ENCODE measurements at places on chromosomes 12 and 14.

DNA sequence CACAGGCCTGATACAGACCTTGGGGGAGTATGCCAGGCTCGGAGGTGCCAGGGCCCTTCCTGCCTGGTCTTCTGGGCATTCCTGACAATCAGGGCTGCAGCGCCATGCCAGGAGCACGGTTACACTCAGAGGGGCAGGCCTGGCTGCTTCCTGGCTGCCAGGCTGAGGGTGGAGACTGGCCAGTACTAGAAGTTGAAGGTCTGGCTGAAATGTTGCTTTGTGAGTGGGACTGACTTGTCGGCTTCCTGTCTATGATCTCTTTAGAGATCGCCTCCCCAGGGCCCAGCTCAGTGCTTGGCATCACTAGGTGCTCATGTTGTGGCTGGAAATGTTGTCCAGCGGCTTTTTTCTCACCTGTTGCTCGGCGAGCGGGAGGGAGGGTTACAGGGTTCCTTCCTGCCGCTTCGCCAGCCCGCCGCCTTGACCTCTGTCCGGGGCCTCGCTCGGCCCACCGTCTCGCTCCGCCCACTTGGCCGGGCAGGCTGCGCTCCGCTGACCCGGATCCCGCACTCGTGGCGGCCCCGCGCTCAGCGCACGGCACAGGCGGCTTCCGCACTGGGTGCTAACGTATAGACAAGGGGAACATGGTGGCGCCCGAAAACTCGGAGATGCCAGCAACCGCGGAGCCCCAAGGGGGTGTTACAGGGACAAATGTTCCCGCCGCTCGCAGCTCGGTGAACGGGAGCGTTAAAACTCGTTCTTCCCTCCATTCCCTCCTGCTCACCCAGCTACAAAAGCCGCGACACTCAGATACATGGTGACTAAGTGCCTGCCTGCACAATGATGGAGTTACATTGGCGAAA lies 32.6 kb downstream of the PAPLN start:
- no peak for DNase-seq

- peak; percentile 79 for DNase-seq
Measured at GRCh38 chr14:92039063-92039718, 668 bp downstream of the TRIP11 start.

DNA sequence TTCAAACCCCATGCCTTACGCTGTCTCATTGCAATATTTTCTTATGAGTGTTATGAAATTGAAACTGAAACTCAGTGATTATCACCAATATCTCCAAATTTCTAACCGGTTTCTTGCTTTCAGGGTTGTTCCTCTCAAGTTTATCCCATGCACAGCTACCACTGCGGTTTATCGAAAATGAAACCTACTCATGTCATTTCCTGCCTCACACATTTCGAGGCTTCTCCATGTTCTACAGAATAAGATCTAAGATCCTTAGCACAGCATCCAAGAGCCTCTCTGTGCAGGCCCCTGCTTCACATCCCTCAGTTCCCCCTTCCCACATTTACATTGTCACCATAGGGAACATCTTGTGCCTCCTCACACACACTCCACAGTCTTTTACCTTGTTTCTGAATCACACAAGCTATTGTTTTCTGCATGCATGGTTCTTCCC lies 45.5 kb upstream of the FAR2 start:
- no peak for DNase-seq

- no peak for DNase-seq
Measured at GRCh38 chr14:104437703-104438102, 141.9 kb upstream of the C14orf180 start.

DNA sequence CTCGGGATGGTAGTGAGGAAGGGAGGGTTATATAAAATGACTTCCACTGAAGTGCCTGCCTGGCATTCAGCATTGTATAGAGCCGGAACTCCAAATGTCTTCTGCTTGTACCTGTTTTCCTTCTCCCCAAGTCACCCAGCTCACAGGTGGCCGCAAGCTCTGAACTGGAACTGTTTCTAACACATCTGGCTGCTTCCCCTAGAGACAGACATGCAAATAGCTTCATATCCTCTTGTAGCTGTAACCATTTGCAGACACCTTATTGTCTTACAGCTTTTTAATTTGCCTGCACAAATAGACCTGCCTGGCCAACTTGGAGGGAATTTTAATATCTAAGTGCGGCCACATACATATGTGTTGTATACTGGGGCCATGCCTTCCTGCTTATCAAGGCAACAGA lies 126.0 kb downstream of the CHST11 start:
- DNase-seq: no peak

Data from left hindlimb (tissue), 1 donor.